ENCODE measurements at places on chromosomes 2 and 18.

DNA sequence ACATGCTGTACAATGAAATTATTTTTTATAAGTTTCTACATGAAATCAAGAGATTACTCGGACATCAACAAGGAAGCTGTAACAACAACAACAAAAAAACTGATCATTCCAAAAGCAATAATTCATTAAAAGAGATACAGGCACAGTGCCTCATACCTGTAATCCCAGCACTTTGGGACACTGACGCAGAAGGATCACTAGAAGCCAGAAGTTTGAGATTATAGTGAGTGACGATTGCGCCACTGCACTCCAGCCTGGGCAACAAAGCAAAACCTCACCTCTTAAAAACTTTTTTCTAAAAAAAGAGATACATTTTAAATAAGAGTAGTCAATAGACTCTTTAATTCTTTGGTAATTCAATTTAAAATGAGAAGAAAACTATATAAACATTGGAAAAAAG, 364.3 kb downstream of the TNS1 start:
- DNase-seq: no peak

DNA sequence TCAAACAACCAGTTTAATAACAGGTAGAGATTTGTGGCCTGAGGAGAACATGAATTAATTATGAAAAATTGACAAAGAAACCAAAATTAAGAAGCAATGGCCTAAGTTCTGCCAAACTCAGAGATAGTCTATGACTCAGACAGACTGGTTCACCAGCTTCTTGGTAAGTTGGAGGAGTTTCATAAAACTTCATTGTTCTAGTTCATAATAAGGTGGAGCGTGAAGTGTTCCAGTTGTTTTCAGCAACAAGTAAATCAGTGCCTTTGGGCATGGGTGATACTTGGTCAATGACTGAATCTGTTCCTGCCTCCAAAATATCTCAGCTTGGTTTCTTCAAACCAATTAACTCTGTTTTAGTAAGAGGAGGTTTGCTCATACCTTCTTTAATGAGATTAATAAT, 40.0 kb downstream of the SLC40A1 start:
- DNase-seq: no peak

- no peak for DNase-seq
Observed at GRCh38 chr2:236862961-236863728, 222.5 kb upstream of the COPS8 start.

DNA sequence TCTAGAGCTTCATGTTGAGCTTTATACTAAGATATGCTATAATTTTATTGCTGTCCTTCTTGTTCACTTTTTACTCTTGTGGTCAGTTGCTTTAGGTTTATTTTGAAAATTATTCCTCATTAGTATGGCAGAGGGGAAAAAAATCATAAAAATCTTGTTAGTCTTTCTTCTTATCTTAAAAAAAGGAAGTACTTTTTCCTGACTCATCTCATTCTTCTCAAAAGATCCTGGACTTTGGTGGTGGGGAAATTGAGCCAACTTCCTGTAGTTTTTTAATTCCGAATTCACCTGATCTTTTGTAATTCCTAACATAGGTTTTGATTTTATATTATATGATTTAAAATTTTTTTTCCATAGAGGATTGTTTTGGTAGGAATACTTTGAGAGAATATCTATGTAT, 3.8 kb downstream of the SLC4A1AP start:
- no peak for DNase-seq

DNA sequence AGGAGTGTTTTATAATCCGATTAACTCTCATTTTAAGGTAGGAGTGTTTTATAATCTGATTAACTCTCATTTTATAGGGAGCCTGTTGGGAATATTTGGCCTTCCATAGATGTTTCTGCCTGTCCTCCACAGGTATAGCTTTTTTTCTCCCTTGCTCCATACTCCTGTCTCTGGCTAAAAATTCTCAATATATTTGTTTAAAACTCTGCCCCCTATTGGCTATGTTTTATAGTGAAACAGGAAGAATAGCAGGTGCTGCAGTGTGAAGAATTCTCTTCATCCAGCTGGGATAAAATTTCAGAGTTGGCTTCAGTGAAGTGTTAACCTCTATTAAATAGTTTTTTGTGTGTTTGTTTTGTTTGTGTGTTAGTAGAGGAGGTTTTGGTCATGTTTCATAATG, 1046.0 kb upstream of the TMEFF2 start:
- no peak for DNase-seq

DNA sequence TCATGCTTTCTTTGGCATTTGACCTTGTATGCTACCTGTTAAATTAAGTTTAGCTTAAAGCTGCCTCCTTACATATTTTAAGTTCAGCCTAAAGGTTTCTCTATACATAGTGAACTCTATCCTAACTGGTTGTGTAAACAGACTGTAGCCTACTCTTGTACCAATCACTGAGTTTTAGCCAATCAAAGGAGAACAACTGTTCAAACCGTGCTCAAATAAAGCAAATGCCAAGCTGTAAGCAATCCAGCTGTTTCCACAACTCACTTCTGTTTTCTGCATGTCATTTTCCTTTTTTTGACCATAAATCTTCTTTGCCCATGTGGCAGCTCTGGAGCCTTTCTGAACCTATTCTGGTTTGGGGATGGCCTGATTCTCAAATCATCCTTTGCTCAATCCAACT, 1603.8 kb upstream of the ACVR2A start:
- DNase-seq: no peak

GRCh38 chr2:127121776-127122176, 14.8 kb upstream of the BIN1 start:
- no peak for DNase-seq

DNA sequence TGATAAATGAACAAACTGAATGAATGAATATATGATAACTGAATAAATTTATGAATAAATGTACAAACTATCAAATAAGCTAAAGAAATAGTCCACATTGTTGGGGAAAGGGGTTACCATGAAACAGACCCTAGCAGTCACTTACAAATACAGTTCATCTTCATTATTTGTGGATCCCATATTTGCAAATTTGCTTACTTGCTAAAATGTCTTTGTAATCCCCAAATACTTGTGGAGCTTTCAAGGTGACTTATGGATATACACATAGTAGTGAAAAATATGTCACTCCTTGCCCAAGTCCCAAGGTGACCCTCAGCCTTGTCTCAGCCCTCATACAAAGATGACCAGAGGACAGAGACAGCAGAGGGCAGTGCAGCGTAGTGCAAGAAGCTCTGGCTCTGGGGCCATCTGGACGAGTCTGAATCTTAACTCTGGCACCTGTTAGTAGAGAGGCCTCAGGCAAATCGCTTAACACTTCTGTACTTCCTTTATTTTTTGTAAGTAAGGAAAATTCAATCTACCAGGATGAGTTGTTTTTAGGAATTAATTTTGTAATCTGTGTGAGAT, 3.1 kb downstream of the PAIP2B start:
- DNase-seq: no peak

DNA sequence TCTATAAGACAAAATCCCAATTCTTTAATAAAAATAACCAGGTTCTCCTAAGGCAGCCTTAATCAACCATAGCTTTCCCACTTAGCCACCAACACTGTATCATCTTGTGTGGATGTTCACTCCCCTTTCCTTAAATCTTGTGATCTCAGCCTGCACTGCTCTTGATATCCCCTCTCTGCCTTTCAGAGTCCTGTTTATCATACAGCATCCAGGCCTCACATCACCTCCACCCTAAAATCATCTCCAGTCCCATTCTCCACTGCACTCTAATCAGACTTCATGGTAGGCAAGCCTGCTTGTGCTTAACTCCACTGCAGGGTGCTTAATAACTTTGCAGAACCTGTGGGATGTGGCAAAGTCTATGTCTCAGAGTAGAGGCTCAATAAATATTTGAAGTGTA, 18.8 kb downstream of the ARHGAP15 start:
- no peak for DNase-seq

GRCh38 chr2:44941551-44942234, at the start of gene SIX3:
SIX3 (plus strand) TSS chr2:44941702; CDS start chr2:44942105, 403 bp downstream.
- no peak for DNase-seq

DNA sequence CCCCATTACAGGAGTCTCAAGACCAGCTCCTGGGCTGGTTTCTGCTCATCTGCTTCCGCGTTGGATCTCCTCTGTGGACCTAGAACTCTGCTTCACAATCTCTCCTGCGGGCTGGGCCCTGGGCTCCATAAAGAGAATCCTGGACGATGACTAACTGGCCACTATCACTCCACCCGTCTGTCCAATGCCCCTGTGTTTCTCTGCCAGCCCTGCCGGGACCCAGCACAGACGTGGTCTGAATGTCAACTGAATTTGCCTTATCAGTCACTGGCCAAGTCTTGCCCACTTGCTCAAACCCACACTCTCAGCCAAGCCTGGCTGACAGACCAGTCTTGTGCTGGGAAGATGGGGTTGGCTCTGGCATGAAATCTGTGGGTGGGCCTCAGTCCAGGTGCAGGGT, 17.4 kb downstream of the KIF3C start:
- no peak for DNase-seq

GRCh38 chr2:9944330-9944758, 7.1 kb upstream of the GRHL1 start:
- no peak for DNase-seq

- DNase-seq: peak; percentile 42
Observed at GRCh38 chr2:126527836-126528490, 128.0 kb upstream of the GYPC start.

DNA sequence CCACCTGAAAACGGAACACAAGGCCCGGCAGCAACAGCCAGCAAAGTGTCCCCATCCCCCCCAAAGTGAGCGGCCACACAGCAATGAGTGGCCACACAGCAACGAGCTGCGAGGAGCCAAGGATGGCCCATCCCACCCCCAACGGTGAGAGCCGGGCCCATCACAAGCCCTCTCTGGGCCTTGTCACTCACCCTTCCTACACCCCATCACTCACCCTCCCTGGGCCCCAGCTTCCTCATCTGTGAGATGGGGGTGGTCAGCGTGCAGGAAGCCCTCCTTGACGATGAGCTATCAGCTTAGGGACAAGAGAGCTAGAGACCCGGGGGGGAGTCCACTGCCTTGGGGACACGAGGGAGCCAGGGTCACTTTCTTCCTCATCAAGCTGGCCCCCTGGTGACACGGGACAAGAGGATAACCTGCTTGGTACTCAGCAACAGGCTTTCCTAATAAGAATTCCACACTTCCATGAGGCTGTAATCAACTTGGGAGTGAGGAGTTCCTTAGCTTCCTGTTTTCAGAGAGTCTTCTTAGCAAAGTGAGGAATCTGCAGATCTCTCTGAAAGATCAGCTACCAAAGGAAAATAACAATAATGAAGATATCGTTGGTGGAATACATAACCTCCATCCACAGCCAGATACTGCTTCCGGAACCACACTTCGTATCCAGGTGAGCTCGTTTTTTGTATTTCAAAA, 92.8 kb downstream of the HDAC4 start:
- no peak for DNase-seq

- DNase-seq: no peak
Observed at GRCh38 chr2:200373231-200373630, 66.7 kb downstream of the SPATS2L start.

DNA sequence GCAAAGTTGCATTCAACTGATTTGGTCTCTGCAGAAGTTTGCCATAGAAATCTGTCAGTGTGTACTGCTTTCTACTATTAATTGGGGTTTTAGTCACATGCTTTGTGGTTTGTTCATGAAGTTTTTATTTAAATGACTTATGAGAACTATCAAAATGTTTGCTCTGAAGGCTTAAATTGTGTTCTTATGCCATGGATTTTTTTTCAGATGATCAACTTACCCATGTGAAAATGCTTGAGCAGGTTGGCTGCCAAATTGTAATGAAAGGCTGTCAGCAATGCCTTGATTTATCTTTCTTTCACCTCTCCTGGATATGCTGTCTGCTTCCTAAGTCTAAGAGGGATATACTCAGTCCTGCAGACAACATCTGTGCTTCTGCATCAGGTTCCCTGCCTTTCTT, 50.7 kb downstream of the FMNL2 start:
- DNase-seq: no peak

GRCh38 chr2:34578641-34579040, 979.5 kb upstream of the FAM98A start:
- no peak for DNase-seq

- DNase-seq: no peak
Observed at GRCh38 chr2:218091746-218092145, 22.7 kb downstream of the RUFY4 start.

DNA sequence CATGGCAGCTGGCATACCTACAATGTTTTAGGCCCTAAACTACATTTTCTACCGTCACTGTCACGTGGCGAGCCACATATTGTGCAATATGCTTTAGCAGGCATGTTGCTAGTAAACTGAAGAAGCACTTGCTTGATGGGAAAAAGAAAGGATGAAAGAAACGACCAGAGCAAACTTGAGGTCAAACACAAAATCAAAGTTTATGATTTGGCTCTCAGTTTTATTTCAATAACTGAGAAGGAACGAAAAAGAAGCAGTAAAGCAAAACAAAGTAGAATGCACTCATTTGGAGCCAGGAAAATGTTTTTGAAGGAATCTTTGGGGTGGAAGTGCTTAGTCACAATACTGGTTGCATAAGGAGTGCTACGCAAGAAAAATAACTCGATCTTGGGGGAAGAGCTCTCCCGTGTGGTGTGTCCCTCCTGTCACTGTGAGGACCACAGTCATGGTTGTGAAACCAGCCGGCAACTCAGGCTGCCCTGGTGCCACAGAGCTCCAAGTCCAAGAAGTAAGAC, 349.8 kb downstream of the RBM43 start:
- no peak for DNase-seq

GRCh38 chr2:203973000-203973399, 36.4 kb downstream of the ICOS start:
- DNase-seq: no peak
